ENCODE measurements at places on chromosomes 5 and 9.

DNA sequence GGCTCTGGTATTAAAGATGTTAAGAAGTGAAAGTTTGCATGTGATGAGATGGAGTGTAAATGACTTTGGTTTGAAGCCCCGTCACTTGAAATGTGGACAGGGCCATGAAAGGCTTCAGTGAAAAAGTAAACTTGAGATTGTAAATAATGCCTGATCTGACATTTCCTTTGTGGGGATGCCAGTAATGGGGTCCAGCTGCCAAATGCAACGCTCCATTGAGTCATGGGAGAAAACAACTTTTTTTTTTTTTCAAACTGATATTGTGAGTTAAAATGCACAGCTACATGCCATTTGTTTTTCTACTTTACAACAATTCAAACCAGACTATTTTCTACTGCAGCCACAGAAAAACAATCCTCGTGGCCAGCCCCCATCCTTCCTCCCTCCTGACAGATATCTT, 327.0 kb upstream of the TNC start:
- DNase-seq, result no peak

- DNase-seq, result no peak
These were observed 28.8 kb upstream of the TNFAIP8 start for GRCh38 chr5:119327018-119327417.

- DNase-seq, result no peak
These were observed 201.1 kb upstream of the GLRA1 start for GRCh38 chr5:152125661-152126205.

- DNase-seq, result peak; percentile 54
These were observed 53.2 kb downstream of the ZNF474 start for GRCh38 chr5:122182491-122182921.

GRCh38 chr9:137626464-137626863, 7.7 kb downstream of the EHMT1 start:
- no peak for DNase-seq

- DNase-seq, result no peak
These were observed 2.5 kb downstream of the PTGES2 start for GRCh38 chr9:128124873-128125579.

DNA sequence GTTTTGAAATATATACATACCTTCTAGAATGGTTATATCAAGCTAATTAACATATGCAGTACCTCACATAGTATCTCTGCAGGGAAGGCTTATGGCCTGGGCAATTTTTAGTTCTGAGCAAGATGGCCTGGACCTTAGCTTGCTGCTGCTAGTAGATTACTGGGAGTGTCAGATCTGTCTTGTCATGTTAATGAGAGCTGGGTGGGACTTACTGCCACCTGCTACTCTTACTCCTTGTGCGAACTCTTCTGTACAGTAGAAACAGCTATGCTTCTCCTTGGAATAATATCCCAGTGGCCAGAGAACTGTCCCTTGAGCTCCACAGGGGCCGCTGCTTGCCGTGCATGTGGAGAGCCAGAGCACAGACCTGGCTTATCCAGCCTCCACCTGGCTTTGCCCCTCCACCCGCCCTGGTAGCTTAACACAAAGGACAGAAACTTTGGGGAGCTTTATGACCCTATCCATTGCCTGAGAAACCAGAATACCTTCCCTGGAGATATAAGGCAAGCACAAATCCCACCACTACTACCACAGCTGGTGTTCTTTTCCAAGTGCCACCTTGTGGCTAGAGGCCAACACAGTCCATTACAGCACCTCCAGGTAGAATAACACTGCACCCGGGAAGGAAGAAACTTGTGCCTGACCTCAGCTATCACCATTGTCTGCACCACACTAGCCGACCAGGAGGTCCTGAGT, 74.4 kb upstream of the RUSC2 start:
- DNase-seq, result no peak

- no peak for DNase-seq
These were observed 4.4 kb upstream of the SNX2 start for GRCh38 chr5:122770477-122770876.

Measured in NCI-H2227 treated with DMSO at 0.1 percent for 48 hours (cell line).